ENCODE measurements at places on chromosomes 1 and 21.

DNA sequence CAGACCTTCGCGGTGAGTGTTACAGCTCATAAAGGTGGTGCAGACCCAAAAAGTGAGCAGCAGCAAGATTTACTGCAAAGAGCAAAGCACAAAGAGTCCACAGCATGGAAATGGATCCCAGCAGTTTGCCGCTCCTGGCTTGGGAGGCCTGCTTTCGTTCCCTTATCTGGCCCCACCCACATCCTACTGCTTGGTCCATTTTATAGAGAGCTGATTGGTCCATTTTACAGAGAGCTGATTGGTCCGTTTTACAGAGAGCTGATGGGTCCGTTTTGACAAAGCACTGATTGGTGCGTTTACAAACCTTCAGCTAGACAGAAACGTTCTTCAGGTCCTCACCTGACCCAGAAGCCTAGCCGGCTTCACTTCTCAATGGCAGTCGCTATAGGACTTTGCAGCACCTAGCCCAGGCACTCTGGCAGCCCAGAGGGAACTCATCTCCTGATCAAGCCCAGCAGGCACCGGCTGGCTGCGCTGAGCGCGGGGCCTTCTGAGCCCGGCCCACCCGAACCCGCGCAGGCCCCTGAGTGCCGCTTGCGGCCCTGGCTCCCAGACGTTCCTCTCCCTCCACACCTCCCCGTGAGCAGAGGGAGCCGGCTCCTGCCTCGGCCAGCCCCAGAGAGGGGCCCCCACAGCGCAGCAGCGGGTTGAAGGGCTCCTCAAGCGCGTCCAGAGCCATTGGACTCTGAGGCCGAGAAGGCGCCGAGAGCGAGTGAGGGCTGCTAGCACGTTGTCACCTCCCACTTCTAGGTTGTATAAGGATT is 200.3 kb downstream of the LMO4 start:
- DNase-seq: no peak

- peak; percentile 58 for DNase-seq
These were observed 15.7 kb upstream of the GLIS1 start for GRCh38 chr1:53754484-53755312.

DNA sequence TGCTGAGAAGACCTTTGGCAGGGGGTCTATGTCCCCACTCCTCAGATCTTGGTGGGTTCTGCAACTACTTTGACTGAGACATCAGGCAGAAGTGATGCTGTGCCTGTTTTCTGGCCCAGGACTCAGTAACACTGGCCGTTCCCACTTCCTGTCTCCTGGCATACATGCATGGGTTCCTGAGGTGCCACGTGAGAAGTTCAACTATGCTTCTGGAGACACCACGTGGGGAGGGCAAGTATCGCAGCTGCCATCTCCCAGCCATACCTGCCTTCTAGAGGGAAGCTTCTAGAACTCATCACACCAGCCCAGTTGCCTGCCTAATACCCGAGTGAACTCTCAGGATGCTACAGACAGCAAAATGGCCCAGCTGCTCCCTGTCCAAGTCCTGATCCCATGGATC is 65.8 kb downstream of the TRABD2B start:
- DNase-seq: no peak

- no peak for DNase-seq
These were observed 215.4 kb upstream of the PROX1 start for GRCh38 chr1:213772128-213773063.

DNA sequence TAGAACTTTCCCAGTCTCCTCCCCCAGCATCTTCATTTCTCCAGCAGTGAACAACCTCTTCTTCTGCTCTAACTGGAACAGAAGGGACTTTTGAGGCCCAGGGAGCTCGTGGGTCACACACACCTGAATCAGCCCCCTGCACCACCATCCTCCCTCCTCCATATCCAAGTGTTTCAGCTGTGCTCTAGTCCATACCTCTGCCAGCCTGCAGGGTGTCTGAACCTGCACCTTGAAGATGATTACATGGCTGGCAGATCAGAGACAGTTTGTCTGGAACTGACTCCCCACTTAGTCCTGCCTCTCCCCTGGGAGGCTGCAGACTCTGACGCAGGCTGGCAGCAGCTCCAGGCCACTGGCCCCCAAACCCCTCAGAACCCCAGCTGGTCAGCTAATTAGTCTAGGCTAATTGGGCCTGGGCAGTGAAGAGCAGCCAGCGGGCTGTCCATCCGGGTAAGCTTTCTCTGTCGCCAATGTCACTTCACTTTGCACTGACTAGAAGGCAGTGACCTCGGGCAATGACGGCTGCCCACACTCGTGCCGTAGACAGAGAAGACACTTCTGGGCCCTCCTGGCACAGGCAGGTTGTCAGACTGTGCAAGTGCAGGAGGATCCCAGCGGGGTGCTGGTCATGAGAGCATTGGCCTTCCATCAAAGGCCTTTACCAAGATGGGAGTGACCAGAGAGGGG is 12.2 kb downstream of the CAMK1G start:
- DNase-seq: no peak

DNA sequence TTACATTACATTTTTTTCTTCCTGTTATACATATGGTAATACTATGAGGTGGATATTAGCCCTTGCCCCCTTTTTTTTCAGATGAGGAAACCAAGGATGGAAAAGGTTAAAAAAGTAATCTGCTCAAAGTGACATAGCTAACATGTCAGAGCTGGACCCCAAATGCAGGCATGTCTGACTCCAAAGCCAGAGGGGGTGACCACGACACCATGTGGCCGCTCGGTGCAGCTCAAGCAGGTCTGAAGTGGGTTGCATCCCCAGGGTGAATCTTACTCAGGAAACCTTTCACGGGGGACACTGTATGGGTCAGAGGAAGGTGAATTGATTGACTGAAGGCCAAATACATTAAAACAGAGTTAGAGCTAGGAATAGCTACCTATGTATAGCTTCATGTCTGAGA is 34.8 kb downstream of the CD34 start:
- no peak for DNase-seq

DNA sequence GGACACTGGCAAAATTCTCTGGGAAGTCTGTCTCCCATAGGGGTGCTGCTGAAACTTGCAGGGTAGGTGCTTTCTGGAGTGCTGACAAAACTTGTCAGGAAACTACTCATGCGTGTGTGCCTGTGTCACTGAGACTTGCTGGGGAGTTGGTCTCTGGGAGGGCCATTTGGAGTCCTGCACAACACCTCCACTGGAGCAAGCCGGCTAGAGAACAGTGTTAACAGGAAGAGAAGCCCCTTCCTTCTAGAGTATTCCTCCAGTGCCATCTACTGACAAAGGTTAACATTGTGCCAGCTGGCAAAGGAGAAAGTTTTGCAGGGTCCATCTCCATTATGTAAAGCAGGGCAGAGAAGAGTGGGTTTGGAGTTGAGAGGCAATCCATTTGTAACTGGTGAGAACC is 30.0 kb downstream of the ZMYM4 start:
- DNase-seq: peak; percentile 72

GRCh38 chr1:39214021-39214713 is 9.7 kb downstream of the MACF1 start:
- DNase-seq: no peak

DNA sequence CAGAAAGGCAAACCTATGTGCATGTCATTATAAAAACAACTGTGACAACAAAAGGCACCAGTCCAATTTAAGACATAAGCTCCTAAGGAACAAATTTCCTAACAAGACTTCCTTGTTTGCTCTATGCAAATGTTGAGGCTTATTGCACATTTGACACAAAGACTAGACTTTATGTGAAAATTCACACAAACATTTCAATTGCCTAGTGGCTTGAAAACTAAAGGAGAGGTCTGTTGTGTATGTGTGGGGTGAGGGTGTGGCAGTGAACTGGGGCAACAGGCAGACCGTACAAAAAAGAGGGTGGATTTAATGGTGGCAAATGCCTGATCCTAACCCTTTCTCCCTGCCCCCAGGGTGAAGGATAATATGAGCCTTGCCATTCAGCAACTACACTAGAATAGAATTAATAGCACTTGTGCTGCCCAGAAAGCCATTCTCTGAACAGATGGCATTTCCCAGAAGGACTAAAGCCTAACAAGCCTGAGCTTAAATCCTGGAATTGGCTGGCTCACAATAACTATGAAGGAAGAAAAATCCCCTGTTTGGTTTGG is 73.9 kb downstream of the GLUL start:
- no peak for DNase-seq

- no peak for DNase-seq
These were observed 458.7 kb upstream of the BRINP3 start for GRCh38 chr1:190936337-190936736.

- DNase-seq: peak; percentile 86
These were observed 46.6 kb upstream of the CTBS start for GRCh38 chr1:84620720-84621313.

GRCh38 chr1:185017338-185017737 is 28.0 kb upstream of the RNF2 start:
- DNase-seq: no peak

- no peak for DNase-seq
These were observed 1.1 kb downstream of the CALML6 start for GRCh38 chr1:1915911-1916840.

- no peak for DNase-seq
These were observed 70.9 kb upstream of the RGS18 start for GRCh38 chr1:192087334-192087733.

- no peak for DNase-seq
These were observed 31.1 kb downstream of the FYB2 start for GRCh38 chr1:56788102-56788501.

DNA sequence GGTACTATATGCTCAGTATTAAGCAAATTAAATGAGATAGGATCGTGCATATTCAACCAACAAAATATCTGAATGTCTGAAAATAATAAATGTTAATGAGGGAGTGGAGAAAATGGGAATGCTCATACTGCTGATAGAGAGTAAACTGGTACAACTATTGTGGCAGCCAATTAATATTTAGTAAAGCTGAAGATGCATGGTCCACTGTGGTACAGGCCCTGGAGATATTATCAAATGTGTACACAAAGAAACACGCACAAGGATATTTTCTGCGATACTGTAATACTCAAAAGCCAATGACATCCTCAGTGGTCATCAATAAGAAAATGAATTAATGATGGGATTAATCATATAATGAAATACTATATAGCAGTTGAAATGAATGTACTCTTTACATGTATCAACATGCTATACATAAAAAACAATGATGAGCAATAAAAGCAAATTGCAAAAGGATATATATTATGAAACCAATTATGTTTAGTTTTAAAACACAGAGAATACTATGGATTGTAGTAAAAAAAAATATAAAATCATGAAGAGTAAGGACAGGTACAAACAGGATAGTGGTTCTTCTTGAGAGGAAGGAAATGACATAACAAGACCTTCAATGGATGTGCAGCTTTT is 25.0 kb downstream of the MRPL39 start:
- DNase-seq: no peak

GRCh38 chr1:166069390-166069789 is 97.4 kb downstream of the FAM78B start:
- DNase-seq: no peak

DNA sequence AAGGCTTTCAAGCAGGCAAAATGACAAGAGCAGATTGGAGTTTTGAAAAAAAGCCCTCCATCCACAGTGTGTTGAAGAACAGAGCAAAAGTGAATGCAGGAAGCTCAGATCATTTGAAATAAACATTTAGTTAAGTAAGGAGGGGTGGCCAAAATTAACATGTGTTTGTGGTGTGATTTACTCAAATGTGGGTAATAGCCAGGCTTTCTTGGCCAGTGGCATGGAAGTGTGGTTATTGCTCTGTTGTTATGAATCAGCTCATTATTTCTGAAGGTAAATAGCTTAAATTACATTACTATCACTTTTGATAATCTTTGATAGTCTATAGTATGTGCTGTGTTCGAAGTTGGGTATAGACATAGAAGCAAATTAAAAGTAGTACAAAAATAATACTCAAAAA is 485.9 kb downstream of the LMO4 start:
- DNase-seq: no peak

- DNase-seq: no peak
These were observed 30.9 kb upstream of the RPL11 start for GRCh38 chr1:23660671-23661070.

GRCh38 chr1:172146141-172146850 is 274.2 kb upstream of the C1orf105 start:
- no peak for DNase-seq

GRCh38 chr1:11706292-11706691 is 14.8 kb downstream of the DRAXIN start:
- DNase-seq: no peak

DNA sequence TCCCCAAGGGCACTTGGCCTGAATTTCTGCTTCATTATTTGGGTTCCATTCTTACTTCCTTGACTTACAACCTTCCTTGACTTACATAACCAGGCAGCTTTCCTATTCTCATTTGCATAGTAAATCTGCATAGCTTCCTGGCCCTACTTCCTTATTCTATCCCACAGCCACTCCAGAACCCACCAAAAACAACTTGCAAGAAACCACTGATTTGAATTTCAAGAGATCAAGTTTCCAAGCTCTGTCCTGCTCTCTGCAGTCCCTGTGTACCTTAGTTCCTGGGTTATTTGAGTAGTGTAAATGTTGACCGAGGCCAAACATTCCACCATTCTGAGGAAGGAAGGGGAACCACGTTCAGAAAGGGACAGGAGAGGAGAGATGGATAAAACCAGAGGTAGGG is 603.3 kb downstream of the PTPRC start:
- DNase-seq: no peak

DNA sequence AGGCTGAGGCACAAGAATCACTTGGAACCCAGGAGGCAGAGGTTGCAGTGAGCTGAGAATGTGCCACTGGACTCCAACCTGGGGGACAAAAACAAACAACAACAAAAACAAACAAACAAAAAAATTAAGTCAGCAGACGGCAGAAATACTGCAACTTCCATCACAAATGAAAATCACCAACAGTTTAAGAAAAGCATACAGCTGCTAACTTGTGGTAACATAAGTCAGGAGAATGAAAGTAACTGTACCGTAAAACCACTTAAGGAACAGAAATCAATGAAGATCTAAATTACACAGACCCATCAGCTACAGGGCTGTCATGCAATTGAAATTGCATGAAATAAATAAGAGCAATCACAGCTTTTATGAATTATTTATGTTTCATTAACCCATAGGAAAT is 25.0 kb downstream of the MCOLN2 start:
- DNase-seq: no peak

GRCh38 chr1:61152469-61153105 is 70.2 kb downstream of the NFIA start:
- no peak for DNase-seq

GRCh38 chr1:109306832-109307273 is at the start of gene MYBPHL:
MYBPHL (minus strand) TSS chr1:109307011; CDS start chr1:109306991, 20 bp downstream.
- DNase-seq: no peak

GRCh38 chr1:203360547-203361185 is 9.7 kb upstream of the FMOD start:
- DNase-seq: no peak

DNA sequence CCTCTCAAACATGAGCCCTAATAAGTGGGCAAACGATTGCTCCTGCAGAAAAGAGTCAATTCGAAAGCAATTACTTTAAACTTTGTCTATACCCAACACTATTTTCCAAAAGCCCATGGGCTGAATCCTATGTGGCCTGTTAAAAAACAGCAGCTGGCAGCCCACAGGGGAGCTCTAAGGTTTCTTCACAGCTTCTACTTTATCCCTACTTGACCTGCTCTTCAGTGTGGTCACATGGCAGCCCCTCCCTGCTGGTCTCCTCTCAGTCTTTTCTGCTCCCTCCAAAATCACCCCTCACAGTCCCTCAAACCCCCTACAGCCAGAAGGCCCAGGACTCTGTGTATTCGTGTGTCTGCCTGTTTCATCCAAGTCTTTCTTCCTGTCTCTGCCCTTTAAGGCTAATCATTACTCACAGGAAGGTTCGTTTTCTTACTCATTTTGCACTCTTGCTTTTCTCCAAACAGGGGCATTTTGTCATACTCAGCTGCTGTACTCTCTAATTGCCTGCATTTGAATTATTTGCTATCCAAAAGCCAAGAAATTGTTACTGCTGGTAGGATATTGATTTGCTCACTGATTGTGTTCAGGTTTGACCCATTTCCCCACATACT is 62.4 kb upstream of the FAM3B start:
- no peak for DNase-seq
